ENCODE measurements at places on chromosomes 5 and 9. TPM values are rescaled to one million over a fixed set of nuclear protein-coding genes. Genes with fewer than 3 reads are reported as not detected.

SLC36A2 gene
- not detected for total RNA-seq

TRIP13 gene
- total RNA-seq, result 34.4 TPM

DNA sequence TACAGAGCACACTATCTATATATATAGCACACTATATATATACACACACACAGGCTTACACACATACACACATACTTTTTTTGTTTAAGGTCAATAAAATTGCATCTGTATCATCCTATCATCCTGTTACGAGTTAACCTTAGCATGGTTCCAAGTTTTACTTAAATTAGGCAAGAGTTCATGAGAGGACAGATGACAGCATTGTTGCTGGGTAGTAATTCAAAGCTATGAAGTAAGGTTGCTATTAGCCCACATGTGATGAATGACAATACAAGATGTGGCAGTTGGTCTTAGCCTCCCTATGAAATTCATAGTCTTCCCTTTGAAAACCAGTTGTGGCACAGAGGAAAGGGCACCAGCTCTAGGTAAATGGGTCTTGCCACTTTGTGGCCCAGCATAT, 438.1 kb downstream of the ACTL7B start:
- H3K27me3 ChIP-seq, result peaks cover 2% of the 10 kb centered on the region
- no peaks in the 10 kb centered on the region for H3K4me1 ChIP-seq
- no peaks in the 10 kb centered on the region for H3K36me3 ChIP-seq
- H3K27ac ChIP-seq, result no peak overlapping the region

DNA sequence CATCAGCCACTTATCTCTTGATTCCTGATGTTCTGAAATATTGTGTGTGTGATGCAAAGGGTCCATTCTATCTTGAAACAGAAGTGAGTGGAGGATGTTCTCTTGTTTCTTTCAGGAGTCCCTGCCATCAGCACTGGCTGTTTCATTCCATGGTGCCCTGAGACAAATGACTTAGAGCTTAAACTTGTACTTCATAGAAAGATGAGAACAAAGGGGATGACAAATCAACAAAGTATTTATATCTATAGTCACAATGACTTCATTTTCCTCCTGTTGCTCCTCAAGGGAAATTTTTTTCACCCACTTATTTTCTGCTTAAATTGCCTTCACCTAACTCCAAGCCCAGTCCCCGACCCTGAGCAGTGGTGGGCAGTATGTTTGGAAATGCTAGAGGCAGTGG, 171.6 kb downstream of the TARS1 start:
- H3K36me3 ChIP-seq, result no peaks in the 10 kb centered on the region
- H3K4me1 ChIP-seq, result no peaks in the 10 kb centered on the region
- H3K27ac ChIP-seq, result no peak overlapping the region
- no peak overlapping the region for H3K4me3 ChIP-seq

- H3K27ac ChIP-seq, result peak overlapping the region; percentile 39
- H3K4me1 ChIP-seq, result peaks cover 12% of the 10 kb centered on the region
- H3K27me3 ChIP-seq, result no peaks in the 10 kb centered on the region
- H3K4me3 ChIP-seq, result no peak overlapping the region
Observed at GRCh38 chr9:92717201-92718085, 47.2 kb downstream of the BICD2 start.

GRCh38 chr9:3473405-3473804, 52.4 kb downstream of the RFX3 start:
- H3K4me1 ChIP-seq, result peaks cover 52% of the 10 kb centered on the region
- no peak overlapping the region for H3K27ac ChIP-seq
- peaks cover 19% of the 10 kb centered on the region for H3K36me3 ChIP-seq

GRCh38 chr5:172404746-172405145, 49.6 kb downstream of the SH3PXD2B start:
- H3K27ac ChIP-seq, result no peak overlapping the region
- no peaks in the 10 kb centered on the region for H3K36me3 ChIP-seq
- peaks cover 5% of the 10 kb centered on the region for H3K27me3 ChIP-seq
- H3K4me3 ChIP-seq, result no peak overlapping the region
- H3K4me1 ChIP-seq, result no peaks in the 10 kb centered on the region

GRCh38 chr5:37494756-37495155, 115.6 kb downstream of the WDR70 start:
- no peak overlapping the region for H3K27ac ChIP-seq
- H3K4me1 ChIP-seq, result no peaks in the 10 kb centered on the region
- H3K36me3 ChIP-seq, result peaks cover 35% of the 10 kb centered on the region
- H3K4me3 ChIP-seq, result no peak overlapping the region
- DNase-seq, result no peak
- no peaks in the 10 kb centered on the region for H3K27me3 ChIP-seq

DNA sequence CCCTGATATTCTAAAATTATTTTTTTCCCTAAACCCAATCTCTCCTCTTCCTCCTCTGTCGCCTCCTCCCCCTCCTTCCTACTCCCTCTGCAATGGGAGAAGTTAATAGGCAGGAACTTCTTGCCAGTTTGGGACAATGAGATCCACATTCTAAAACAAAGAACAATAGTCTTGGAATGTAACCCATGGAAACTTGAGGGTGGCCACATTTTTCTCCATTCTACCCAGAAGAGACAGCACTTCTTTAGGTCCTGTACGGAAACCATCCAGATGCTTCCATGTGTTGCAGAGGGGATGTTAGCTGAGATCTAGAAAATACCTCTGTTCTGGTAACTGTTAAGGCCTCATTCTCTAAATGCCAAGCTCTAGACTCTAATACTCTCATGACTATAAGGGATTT, 10.0 kb downstream of the SPARC start:
- DNase-seq, result no peak
- H3K4me1 ChIP-seq, result peaks cover 2% of the 10 kb centered on the region
- no peak overlapping the region for H3K4me3 ChIP-seq
- H3K27ac ChIP-seq, result no peak overlapping the region
- peaks cover 5% of the 10 kb centered on the region for H3K27me3 ChIP-seq

GRCh38 chr5:41057231-41057630, 13.9 kb downstream of the MROH2B start:
- H3K4me1 ChIP-seq, result no peaks in the 10 kb centered on the region
- no peak overlapping the region for H3K4me3 ChIP-seq
- no peaks in the 10 kb centered on the region for H3K36me3 ChIP-seq
- peaks cover 8% of the 10 kb centered on the region for H3K27me3 ChIP-seq

GRCh38 chr5:111232311-111233051, 8.3 kb downstream of the CAMK4 start:
- H3K36me3 ChIP-seq, result peaks cover 16% of the 10 kb centered on the region
- H3K4me3 ChIP-seq, result peak overlapping the region; percentile 43
- DNase-seq, result no peak
- peaks cover 91% of the 10 kb centered on the region for H3K4me1 ChIP-seq

DNA sequence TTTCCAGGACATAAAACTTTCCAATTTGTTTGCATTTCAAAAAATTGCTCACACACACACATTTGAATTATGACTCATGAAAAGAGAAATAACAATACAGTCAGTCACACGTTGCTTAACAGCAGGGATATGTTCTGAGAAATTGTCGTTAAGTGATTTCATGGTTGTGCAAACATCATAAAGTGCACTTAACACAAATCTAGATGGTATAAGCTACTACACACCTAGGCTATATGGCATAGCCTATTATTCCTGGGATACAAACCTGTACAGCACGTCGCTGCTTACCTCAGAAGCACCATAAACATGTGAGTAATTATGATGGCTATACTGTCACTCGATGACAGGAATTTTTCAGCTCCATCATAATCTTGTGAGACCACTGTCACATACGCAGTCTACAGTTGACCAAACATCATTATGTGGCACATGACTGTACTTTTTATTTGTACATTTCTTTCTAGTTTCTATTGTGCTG, 378.2 kb downstream of the ACTL7B start:
- no peak overlapping the region for H3K4me3 ChIP-seq
- H3K36me3 ChIP-seq, result no peaks in the 10 kb centered on the region
- no peak for DNase-seq
- H3K27me3 ChIP-seq, result peaks cover under 1% of the 10 kb centered on the region

DNA sequence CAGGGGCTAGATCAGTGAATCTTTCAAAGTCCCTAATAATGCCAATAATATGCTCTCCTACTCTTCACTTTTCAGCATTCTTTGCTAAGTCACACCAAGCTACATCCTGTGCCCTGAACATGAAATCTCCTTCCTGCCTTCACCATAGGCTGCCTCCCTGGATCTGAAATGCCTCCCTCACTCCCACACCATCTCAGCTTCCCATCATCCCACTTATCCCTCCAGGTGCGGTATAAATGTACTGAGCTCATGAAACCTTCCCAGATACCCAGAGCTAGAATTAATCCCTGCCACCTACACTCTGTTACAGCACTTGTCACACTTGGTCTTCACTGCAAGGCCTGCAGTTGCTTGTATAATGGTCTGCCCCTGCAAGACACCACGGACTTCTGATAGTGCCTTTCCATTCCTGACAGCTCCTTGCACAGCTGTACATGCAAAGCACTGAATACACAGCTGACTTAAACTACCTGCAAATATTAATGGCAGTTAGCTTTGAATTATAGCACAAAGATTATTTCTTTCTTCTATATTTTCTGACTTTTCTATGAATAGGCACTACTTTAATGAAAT, 250.4 kb downstream of the EBF1 start:
- no peaks in the 10 kb centered on the region for H3K27me3 ChIP-seq
- H3K4me3 ChIP-seq, result no peak overlapping the region
- H3K4me1 ChIP-seq, result peaks cover 6% of the 10 kb centered on the region
- H3K27ac ChIP-seq, result no peak overlapping the region

GRCh38 chr5:84752780-84753179, 368.1 kb upstream of the EDIL3 start:
- DNase-seq, result no peak
- H3K36me3 ChIP-seq, result no peaks in the 10 kb centered on the region
- H3K27me3 ChIP-seq, result no peaks in the 10 kb centered on the region
- H3K27ac ChIP-seq, result no peak overlapping the region
- no peaks in the 10 kb centered on the region for H3K4me1 ChIP-seq
- no peak overlapping the region for H3K4me3 ChIP-seq

DNA sequence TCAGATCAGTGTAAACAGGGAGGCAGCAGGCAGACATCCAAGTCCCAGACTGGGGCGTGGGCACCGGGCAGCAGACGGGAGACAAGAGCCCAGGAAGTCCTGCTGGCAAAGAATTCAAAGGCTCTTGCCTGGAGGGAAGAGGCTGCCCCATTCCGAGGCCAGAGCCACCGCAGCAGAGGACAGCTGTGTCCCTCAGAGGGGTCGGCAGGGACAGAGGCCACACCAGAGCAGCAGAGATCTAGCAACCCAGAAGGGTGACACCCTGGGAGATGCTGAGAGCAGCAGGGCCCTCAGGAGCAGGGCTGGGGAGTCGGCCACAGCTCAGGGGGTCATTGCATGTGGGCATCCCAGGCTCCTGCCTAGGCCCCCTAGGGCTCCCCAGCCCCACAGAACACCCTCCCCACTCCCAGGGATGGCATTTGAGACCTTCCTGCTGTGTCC, 29.1 kb downstream of the ADAMTS2 start:
- H3K4me3 ChIP-seq, result no peak overlapping the region
- no peaks in the 10 kb centered on the region for H3K36me3 ChIP-seq
- no peaks in the 10 kb centered on the region for H3K4me1 ChIP-seq
- H3K27ac ChIP-seq, result no peak overlapping the region
- H3K27me3 ChIP-seq, result no peaks in the 10 kb centered on the region

DNA sequence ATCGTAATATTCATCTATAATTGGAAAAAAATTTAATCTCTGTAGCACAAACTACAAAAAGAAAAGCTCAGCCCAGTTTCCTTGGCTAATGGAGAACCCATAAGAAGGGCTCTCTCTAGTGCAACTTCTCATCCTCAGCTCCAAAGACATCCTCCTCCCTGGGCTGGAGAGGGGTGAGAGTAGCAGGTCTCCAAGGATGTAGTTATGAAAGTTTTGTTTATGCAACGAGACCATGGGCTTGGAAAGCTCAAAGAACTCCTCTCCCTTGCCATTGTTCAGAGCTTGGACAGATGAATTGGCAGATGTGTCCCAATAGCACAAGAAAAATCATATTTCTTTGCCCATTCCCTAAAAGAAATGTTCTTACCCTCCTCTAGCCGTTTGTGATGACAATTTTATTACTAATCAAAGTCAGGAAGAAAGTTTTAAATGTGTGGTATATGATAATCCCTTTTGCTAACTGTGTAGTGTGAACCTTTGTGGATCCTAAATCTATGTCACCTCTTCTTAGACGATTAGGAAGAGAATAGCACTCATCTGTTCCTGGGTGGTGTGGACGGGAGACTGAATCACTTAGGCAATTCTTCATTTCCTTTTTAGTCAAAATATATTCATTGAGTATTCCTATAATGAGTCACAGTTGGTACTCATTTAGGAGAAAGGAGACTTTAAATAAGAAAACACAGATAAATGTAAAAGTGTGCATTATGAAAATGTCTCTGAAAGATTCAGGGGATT, 52.2 kb downstream of the GARNL3 start:
- peak; percentile 31 for DNase-seq
- H3K4me1 ChIP-seq, result peaks cover 14% of the 10 kb centered on the region
- H3K27ac ChIP-seq, result no peak overlapping the region
- no peak overlapping the region for H3K4me3 ChIP-seq
- H3K36me3 ChIP-seq, result peaks cover 2% of the 10 kb centered on the region

DNA sequence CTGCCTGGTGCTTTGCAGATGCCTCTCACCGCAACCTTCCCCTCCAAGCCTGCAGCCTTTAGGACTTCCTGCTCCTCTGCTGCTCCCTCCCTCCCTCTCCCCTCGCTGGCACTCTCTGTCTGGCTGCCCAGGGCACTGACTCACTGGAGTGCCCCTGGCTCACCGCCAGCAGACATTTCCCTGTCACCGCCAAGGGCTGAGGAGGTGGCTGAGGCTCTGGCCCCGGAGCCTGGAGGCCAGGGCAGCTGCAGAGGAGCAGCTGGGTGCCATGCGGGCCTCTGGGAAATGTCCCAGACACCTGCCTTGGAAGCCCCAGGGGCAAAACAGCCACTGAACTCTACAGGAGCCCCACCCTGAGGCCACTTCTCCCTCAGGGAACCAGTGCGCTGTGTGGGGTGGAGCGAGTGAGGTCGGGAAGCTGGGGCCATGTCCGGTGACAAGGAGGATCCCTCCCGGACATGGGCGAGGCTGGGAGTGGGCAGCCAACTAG, 53.4 kb downstream of the TENT4A start:
- H3K27me3 ChIP-seq, result no peaks in the 10 kb centered on the region
- DNase-seq, result peak; percentile 81
- no peak overlapping the region for H3K27ac ChIP-seq
- peaks cover 9% of the 10 kb centered on the region for H3K4me1 ChIP-seq
- no peaks in the 10 kb centered on the region for H3K36me3 ChIP-seq
- H3K4me3 ChIP-seq, result no peak overlapping the region

GRCh38 chr9:76751001-76751400, 13.2 kb upstream of the PCA3 start:
- no peaks in the 10 kb centered on the region for H3K4me1 ChIP-seq
- DNase-seq, result no peak
- H3K4me3 ChIP-seq, result no peak overlapping the region
- no peaks in the 10 kb centered on the region for H3K27me3 ChIP-seq
- H3K36me3 ChIP-seq, result no peaks in the 10 kb centered on the region

DNA sequence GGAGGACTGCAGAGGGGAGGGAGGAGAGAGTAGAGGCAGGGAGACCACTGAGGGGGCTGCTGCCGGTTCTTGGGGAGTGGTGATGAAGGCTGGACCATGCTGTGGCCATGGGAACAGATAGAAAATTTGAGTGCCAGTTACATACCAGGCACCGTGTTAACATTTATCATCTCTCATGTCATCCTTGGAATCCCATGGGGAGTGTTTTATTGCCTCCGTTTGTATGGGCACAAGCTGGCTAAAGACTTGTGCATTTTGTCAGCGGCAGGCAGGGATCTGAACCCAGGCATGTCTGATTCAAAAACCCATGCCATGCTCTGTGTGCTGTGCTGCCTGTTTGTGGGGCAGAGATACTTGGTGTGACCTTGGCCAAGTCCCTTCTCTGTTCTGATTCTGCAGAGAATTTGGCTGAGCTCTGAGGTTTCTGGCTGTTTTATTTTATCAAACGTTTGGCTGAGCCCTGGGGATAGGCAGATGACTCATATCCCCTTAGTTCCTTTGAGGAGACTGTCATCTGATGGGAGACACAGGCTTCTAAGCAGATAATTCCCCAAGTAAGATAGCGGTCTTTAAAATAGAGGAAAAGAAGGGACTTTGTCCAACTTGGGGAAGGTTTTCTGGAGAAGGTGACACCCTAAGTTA, 22.2 kb downstream of the COL27A1 start:
- no peak overlapping the region for H3K4me3 ChIP-seq
- H3K27ac ChIP-seq, result no peak overlapping the region
- no peak for DNase-seq
- no peaks in the 10 kb centered on the region for H3K27me3 ChIP-seq
- no peaks in the 10 kb centered on the region for H3K4me1 ChIP-seq

Data from activated CD4-positive, alpha-beta T cell treated with anti-CD3 and anti-CD28 coated beads for 36 hours (primary cell).